Activated T-cell treated with anti-CD3 and anti-CD28 coated beads for 48 hours (primary cell): ENCODE measurements at places on chromosomes 12 and 14.
A peak's percentile ranks its signal among the peaks of the same experiment; 100 is the strongest.

- DNase-seq = no peak
Measured at GRCh38 chr14:92568621-92569479, 55.3 kb downstream of the RIN3 start.

- peak; percentile 32 for DNase-seq
Measured at GRCh38 chr14:97120611-97121031, 323.4 kb downstream of the VRK1 start.

DNA sequence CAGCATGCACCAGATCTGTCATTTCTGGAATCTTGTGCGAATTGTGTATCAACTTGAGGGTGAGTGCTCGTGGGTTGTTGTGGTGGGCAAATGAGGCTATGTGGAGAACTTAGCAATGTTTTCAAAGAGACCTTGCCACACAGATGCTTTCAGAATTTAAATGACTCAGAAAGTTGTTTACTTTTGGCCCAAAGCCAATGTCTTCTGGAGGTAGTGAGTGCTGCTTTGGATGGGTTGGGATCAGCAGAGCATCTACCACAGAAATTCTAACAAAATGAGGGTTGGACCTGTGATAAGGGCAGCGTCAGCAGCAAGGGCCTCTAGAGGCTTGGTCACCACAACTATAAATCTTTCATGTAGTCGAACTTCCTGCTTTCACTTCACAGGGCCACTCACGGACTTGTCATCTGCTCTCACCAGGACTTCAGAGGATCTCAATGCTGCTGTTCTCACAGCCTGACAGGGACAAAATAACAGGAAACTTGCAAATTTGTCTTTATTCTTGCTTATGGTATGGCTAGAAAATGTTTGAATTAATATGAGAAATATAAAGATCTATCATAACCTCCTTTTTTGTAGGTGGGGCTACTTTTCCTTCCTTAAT lies 111.4 kb downstream of the DACT1 start:
- peak; percentile 7 for DNase-seq

DNA sequence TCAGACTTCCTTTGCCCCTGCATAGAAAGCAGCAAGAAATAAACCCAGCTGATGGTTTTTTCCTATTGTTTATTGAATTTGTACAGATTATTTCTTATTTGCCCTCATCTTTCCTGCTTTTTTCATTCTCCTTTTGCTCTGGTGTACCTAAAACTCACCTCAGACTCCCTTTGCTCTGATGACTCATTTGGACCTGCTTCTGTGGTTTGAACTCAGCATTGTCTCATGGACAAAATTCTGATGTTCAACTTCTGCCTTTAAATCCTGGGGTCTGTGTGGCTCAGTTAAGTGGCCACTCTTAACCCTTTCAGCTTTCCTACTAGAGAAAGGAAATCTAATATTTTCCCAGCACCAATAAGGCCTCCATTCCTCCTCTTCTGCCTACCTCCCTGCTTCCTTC lies 3.5 kb upstream of the SENP1 start:
- no peak for DNase-seq

GRCh38 chr14:29749327-29749726 lies 178.3 kb downstream of the PRKD1 start:
- DNase-seq = no peak

DNA sequence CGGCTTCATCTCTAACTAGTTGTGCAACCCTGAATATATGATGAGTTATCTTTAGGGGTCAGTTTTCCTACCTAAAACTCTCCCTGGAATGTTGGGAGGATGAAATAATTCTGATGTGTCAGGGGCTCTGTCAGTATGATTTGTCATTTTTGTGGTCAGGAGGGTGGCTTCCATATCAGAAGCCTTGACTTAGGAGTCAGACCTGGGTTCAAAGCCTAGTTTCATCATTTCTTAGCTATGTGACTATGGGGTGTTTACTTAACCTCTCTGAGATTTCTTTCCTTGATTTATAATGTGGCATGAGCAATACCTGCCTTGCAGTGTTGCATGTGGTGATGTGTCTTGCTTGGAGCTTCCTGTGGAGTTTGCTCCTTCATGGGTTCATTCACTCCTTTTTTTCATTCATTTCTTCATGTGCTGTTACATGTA lies 146.8 kb downstream of the CHST11 start:
- DNase-seq = no peak

- DNase-seq = no peak
Measured at GRCh38 chr12:62233805-62234204, 26.4 kb upstream of the USP15 start.

GRCh38 chr14:92953526-92953925 lies 30.6 kb downstream of the CHGA start:
- no peak for DNase-seq

- DNase-seq = no peak
Measured at GRCh38 chr12:131413006-131413405, 297.9 kb upstream of the SFSWAP start.

DNA sequence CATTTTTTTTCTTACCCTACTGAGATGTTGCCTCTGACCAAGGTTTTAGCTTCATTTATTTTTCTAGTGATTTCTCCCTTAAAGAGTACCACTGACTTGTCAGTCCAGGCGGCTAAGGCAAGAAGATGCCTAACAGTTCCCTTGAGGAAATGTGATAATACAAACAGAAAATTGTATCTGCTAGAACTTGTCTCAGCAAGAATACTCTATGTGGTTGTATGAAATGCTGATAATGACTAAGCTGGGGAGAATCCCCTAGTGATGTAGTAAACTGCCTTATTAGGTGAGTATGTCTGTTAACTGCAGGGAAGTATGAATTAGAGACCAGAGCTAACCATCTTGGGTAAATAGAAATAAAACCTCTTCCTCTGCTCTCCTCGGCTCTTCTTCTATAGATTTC lies 6.7 kb downstream of the C12orf54 start:
- no peak for DNase-seq

DNA sequence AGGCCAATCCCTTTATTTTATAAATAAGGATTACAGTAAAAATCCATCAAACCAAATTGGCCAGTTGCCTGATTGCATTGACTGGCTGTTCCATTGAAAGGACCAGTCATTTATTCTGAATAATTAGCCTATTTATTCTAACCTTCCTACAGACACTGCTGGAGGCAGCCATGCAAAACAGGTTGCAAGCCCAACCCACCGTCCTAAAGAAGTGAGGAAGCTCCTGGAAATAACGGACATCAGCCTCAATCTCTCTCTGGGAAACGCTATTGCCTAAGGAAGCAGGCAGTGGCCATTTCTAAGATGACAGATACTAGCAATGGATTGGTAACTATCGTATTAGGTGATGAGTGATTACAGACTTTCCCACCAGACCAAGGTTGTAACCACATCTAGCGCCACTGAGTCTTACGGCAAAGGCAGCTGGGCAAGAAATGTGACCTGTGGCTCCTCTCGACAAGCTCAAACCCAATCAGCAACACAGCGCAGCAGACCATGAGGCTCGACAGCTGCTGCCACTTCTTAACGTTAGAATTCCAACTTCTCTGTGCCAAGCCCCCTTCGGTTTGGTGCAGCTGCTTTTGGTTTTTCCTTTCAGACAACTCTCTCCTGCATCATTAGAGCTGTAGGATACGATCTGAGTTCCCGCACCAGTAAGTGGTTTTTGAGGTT lies 134.2 kb downstream of the KCNK10 start:
- DNase-seq = no peak

DNA sequence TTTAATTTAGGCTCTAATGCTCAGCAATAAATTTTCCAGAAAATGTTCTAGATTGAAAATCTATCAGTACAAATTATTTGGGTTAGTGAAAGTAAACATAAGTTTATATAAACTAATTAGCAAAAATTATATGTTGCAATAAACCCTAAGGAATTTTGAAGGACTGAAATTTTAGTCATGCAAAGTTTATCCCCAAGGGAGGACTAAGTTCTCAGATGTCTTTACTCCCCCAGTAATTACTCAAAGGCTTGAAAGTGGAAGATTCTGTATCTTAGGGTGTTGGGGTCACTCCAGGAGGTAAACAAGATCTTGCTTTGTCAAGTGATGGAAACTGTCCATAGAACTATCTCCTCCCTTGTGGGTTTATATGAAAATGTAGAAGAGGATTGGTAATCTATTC lies 183.7 kb downstream of the AKAP6 start:
- no peak for DNase-seq

DNA sequence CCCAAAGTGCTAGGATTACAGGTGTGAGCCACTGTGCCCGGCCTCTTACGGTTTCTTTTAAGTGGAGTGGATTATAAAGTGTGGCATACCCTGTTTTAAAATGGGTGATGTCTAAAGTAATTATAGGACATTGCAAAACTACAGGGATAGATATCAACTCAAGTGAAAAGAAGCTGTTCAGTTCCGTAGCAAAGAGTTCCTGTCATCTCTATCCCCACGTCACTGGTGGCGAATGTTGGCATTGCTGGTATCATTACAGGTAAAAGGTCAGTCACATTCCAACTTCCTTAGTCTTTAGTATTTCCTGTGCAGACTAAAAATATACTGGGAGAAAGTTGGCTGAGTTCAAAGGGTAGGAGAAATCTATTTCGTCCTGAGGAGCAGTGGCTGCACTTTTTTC lies 95.6 kb upstream of the SLC38A2 start:
- no peak for DNase-seq

- DNase-seq = no peak
Measured at GRCh38 chr12:69779928-69780327, 41.3 kb downstream of the RAB3IP start.

- DNase-seq = no peak
Measured at GRCh38 chr12:31482816-31483215, 108.1 kb downstream of the DENND5B start.

GRCh38 chr12:52277486-52278245 lies 3.2 kb downstream of the KRT86 start:
- DNase-seq = no peak

DNA sequence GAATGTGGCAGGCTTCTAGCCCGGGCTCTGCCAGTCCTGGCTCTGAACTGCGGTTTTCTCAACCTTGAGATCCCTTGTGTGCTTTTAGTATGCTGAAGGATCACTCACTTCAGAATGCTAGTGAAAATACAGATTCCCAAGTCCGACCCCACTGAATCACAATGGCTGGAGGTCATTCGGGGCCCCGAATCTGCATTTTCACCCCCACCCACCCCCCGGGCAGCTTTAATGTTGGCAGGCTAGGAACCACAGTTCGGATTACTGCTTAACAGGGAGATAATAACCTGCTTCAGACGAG lies 573 bp upstream of the SUSD6 start:
- no peak for DNase-seq
